ENCODE measurements at places on chromosomes 13 and 19. TPM values are rescaled to one million over a fixed set of nuclear protein-coding genes. Genes with fewer than 3 reads are reported as not detected.

ATP4A gene
- not detected for total RNA-seq

KL gene
- 1.0 TPM for total RNA-seq

AZU1 gene
- not detected for total RNA-seq

SLC25A41 gene
- total RNA-seq, result not detected

CEACAM1 gene
- 24.5 TPM for total RNA-seq

SYT3 gene
- not detected for total RNA-seq

FAM174C gene
- 22.0 TPM for total RNA-seq

TJP3 gene
- 0.51 TPM for total RNA-seq

BST2 gene
- total RNA-seq, result 6.5 TPM

PSG1 gene
- under 0.01 TPM for total RNA-seq

TMEM205 gene
- 267 TPM for total RNA-seq
